ENCODE measurements at places on chromosomes 11 and 22.

GRCh38 chr22:46634011-46634699 is 14.0 kb downstream of the GRAMD4 start:
- no peak for DNase-seq

DNA sequence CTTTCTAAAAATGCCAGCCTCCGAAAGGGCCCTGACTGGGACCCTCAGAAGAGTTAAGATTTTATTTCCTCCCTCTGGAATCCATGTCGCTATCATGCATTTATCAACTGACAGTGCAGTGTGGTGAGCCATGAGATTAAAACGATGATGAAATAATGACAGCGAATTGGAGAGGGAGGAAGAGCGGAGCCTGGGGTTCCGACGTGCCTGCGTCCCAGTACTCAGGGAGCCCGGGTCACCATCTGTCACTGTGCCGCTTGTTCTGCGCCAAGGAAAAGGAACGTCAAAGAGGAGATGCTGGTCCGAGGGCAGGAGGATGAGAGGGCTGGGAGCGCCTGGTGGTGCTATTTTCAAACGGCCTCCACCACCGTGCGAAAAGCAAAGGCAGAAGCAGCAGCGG is 46.2 kb downstream of the MACROD1 start:
- no peak for DNase-seq

GRCh38 chr11:83827520-83827919 is 541.4 kb upstream of the CCDC90B start:
- DNase-seq: peak; percentile 60

DNA sequence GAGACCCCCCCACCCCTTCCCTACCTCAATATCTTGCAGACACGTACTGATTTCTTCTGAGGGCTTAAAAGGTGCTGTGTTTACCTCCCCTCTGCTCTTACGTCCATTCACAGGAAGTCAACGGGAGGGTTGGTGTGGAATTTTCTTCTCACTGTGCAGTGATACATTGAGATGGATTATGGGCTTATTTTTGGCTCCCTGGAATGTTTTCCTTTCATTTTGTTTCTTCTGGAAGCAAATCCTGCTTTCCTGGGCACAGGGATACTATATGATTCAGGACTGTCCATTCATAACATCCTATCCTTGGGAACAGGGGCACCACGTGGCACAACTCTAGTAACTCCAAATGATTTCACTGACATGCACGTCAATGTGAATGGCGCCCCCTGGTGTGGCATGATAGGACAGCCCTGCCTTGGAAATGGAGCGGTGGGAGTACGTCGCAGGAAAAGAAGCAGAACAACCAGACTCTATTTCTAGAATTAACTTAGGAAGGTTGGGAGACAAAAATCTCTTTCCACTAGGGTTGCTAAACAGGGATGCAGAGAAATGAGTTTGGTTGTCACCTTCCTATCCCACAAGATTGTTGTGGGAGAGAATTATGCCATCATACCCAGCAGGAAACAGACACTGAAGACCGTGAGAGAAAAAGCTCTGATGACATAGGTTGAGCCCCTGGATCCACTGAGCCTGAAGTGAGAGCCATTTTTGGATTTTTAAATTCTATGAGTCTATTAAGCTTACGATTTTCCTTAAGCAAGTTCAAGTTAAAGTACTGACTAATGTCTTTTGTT is 146.5 kb upstream of the RAG2 start:
- no peak for DNase-seq

- DNase-seq: peak; percentile 46
These were observed 236.1 kb downstream of the TTC28 start for GRCh38 chr22:28443526-28443876.

DNA sequence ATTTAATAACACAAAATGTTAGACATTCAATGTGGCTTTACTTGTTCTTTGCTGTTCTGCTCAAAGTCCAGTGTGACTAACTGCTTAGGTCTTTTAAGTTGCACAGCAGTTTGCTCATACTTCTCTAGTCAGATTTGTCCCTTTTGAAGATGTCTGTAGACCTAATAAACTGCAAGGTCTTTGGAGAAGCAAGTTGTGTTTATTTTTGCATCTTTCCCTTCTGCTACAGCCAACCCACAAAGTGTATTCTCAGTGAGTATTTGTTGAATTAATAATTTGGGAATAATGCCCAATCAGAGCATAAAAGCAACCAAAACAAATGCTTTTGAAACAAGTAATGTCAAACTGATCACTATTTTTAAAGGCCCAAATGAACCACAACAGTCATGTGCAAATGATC is 312.5 kb downstream of the CADM1 start:
- DNase-seq: no peak

- DNase-seq: no peak
These were observed 786 bp upstream of the ANKRD42 start for GRCh38 chr11:83192606-83193245.

DNA sequence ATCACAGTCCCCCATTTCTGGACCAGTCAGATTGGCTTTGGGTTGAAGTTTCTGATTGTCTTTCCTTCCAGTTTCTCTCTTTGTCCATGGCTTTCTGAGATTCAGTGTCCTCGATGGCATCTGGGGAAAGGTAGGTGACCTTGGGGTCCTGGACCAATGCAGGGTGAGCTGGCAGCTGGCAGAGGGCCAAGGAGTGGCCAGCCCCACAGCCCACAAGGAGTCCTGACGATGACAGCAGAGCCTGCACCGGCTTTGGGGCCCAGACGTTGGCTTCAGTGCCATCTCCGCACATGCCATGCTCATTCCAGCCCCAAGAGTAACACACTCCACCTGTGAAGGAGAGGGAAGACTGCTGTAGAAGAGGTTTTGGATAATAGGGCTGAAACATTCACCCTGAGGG is 53.5 kb downstream of the KCNC1 start:
- no peak for DNase-seq

- no peak for DNase-seq
These were observed 210.5 kb upstream of the ISX start for GRCh38 chr22:34855471-34855870.

DNA sequence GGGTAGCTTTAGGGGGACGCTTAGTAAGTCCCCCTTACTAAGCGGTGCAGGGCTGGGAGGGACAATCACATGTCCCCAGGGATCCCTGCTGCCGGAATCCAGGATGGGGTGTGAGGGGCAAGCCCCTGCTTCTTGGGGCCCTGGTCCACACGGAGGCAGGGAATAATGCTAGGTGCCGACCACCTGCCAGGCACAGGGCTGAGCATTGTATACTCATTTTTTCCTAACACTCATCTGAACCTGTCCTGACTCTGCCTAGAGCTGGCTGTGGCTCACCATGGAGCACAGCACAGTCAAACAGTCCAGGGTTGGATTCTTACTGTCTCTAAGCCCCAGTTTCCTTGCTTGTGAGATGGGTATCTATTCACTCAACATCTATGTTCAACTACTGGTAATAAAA is 1.4 kb upstream of the LTBP3 start:
- DNase-seq: no peak

DNA sequence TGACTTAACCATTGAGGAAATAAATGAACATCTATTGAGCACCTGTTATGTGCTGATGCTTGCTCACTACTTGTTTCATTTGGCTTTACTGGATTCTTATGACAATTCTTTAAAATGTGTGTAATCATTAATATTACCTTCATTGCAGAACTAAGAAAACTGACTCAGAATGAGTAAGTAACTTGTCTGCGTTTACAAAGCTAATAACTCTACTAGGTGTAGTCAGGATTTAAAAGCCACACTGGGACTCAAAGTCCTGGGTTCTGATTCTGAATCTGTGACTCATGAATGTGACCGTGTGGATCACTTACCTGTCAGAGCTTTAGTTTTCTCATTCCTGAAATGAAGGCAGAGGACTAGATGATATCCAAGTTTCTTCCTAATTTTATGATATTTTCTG is 23.4 kb upstream of the KIRREL3 start:
- no peak for DNase-seq

Measured in GM04503 (cell line).